ENCODE measurements at places on chromosomes 3 and 15.
A peak's percentile ranks its signal among the peaks of the same experiment; 100 is the strongest.

DNA sequence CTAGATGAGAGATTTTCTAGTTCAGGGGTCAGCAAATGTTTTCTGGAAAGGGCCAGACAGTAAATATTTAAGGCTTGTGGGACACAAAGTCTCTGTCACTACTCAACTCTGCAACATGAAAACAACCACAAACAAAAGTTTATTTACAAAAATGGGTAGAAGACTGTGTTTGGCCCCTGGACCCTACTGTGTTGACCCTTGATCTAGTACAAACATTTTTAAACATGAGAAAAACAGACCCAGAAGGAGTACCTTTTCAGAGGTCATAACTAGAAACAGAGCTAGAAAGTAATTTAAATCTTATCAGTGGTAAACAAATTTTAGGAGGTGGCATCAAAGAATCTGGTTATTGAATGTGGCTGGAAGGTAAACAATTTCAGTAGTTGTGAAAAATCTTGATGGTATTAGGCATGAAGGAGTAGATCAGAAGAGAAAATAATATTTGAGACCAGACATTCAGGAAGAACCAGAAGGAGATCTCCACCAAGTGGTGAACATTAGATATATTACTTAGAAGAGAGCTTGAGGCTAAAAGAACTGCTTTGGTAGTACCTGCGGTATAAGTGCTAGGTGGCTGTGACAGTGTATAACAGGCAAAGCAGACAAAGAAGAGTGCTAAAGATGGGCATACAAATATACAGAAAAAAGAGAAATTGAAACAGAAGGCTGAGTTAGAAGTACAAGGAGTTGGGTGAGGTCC lies 101.7 kb downstream of the NR1I2 start:
- DNase-seq = no peak

DNA sequence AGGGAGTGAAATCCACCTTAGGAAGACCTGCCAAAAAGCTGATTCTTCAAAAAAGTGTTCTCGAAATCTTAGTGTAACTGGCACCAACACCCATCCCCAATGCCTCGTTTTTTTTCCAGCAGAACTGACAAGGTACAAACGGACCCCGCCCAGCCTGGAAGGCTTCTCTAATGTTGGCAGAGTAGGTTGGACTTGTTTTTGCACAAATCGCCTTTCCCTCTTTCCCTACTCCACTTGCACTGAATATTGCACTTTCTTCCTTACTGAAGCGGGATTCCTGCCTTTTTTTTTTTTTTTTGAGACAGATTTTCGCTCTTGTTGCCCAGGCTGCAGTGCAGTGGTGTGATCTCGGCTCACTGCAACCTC lies 544 bp upstream of the TIMMDC1 start:
- DNase-seq = no peak

- no peak for DNase-seq
These were observed 33.5 kb downstream of the HMCES start for GRCh38 chr3:129312021-129312639.

GRCh38 chr3:153090973-153091372 lies 71.1 kb upstream of the RAP2B start:
- no peak for DNase-seq

DNA sequence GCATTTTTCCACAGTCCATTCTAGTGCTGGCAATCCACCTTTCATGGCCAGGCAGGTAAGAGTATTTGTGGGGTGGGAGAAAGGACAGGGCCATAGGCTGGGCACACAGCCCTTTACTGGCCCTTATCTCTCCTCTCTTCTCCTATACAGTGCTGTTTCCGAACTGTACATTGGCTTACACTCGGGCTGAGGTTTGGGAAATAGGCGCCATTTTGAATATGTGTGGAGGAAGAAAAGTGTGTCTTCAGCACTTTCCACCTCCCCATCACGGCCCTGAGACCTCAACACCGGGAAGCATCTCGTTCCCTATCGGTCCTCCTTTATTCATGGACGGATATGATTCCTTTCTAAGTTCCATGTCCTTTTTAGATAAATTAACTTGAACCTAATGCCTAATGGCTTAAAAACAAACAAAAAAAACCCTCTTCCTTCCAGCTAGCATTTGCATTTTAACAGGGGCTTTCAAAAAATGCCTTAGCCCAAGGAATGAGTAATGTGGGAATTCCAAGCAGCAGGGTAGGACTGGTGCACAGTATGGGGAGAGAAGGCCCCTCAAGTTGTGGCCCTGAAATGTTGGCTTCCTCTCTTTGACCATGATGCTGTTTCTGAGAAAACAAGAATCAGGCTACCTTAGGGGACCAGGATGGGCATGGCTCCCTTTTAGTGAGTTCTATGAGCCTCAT lies 24.5 kb downstream of the CD86 start:
- DNase-seq = no peak

DNA sequence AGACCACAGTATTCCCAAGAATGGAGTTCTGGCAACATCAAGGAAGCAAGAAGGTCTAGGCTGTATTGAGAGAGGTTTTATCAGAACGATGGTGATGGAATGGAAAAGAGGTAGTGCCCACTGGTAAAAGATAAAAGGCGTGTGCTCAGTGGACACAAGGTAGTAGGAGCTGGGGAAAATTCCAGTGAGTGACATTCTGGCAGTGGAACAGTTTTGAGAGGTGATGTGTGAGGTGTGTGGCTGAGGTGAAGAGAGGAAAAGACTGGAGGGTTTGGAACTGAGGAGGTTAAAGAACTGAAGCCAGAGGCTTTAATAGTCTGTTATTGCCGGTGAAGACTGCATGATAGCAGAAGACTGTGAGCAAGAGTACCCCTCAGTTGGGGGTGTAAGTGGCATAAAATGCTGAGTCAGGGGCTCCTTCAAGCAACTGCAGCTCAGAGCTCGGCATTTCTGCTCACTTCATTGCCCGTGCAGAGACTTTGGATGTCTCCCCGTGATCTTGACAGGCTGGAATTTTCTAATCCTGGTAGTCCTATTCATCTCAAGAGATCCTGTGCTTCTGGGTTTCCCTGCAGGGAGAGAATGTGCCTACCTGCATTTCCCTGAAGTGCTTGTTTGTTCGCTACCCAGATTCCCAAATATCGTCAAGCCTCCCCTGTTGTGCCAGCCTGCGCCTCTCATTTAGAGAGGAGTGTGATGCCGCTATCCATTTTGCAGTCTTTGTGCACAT lies 191.0 kb downstream of the SATB1 start:
- DNase-seq = no peak

DNA sequence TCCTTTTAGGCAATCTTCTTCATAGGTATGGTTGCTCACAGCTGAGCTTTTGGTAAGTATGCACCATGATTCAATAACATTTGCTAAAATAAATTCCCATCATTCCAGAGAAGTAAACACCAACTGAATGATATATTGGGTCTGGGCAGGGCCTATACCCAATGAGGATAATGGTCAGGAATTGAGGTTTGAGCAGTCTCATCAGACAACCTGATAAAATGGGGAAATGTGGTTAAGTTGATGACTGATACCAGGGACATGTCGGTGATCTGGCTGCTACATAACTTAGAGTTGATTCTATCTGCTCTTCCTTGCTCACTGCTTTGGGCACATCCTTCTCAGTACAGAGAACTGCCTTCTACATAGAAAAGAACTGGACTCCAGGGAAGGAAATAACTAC lies 92.9 kb downstream of the GPR156 start:
- no peak for DNase-seq

GRCh38 chr15:31160297-31160696 lies 58.8 kb upstream of the TRPM1 start:
- no peak for DNase-seq

DNA sequence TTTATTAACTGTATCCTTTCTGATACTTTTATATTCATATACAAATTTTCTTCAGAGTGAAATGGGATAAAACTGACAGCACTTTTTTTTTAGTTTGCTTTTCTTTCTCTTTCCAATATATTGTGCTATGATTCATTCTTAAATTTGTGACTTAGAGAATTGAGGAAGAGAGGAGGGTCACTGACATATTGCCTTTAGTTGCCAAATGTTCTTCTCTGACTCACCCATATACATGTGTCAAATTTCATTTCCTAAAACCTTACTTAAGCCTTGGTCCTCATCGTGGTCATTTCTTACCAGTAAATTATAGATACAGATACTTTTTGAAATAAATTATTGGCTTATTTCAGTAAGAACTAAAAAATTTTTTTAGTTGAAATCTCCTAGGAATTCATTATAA lies 53.9 kb downstream of the CLASP2 start:
- DNase-seq = no peak

GRCh38 chr15:40754883-40755811 lies at the start of gene RMDN3:
TSS of gene RMDN3 (minus strand) at chr15:40755254. CDS start at chr15:40754783, 471 bp downstream.
- peak; percentile 89 for DNase-seq

- DNase-seq = no peak
These were observed 15.8 kb upstream of the CYP11A1 start for GRCh38 chr15:74383286-74383685.

DNA sequence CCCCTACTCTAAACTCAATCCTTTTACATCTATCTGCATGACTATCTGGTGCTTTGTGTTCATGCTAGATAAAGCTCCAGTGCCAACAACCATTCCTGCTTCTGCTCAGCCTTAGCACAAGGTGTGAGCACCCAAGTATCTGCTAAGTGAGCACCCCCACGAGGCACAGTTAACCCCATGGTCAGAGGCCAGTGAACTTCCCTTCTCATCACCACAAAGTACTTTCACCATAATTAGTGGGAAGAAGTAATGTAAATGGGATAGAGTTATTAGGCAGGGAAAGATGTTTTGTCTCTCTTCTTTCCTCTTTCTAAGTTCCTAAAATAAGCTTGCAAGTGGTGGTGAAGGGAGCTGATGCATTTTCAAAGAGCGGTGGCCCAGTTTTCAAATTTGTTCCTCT lies 96.4 kb downstream of the ANO10 start:
- no peak for DNase-seq

DNA sequence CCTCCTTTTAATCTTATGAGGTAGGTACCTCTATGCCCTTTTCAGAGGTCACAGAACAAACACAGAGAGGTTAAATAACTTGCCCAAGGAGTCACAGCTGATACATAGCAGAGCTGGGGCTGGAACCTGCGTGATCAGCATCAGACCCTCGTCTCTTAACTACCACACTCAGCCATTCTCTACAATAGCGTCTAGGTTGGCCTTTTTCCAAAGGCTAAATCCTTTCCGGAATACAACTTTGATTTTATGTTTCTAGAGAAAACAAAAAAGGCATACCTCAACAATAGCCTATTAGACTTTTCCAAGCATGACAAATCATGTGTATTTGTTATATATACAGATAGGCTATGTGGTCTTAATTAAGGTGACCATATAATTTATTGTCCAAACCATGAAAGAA lies 187.2 kb downstream of the RORA start:
- no peak for DNase-seq

GRCh38 chr15:57376696-57377477 lies 582 bp downstream of the CGNL1 start:
- no peak for DNase-seq

DNA sequence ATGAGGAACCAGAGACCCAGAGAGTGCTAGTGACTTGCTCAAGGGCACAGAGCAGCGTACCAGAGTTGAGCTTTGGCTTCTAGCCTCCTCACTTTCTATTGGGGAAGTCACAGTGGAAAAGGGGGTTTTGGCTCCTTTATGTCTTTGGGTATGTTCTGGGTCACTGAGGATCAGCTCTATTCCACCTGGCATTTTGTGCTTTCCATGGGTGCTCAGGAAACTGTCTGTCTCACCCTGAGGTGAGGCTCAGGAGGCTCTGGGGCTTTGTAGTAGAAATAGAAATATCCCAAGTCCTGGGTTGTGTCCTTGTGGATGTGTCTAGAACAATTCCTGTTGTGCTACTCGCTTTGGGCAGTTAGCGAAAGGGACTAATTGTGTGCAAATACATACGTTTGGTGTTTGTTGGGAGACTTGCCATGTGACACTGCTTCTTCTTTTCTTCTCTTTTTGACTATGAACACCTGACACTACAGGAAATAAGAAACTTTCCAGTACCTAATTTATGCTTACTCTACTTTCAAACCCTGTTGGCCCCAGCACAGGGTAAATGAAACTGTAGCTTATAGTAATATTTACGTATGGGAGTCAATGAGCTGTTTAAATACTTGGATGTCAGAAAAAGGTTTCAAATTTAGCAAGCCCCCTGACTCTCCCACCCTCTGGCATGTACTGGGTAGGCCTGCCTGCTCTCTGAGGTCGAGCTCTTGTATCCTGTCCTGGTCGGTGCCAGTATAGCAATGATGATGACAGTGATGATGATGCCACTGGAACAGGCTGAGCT lies 35.6 kb downstream of the SMAD3 start:
- no peak for DNase-seq

GRCh38 chr3:188947401-188948280 lies 224.1 kb upstream of the TPRG1 start:
- no peak for DNase-seq

- no peak for DNase-seq
These were observed at the start of gene HRH1 for GRCh38 chr3:11154036-11154952. TSS of gene HRH1 (plus strand) at chr3:11154493. CDS start at chr3:11259038, 104,545 bp downstream.

GRCh38 chr3:159828542-159828943 lies 160.1 kb upstream of the IL12A start:
- no peak for DNase-seq

- peak; percentile 24 for DNase-seq
These were observed 3.0 kb downstream of the IDH2 start for GRCh38 chr15:90099072-90099867.

- DNase-seq = no peak
These were observed 37.9 kb upstream of the TSC22D2 start for GRCh38 chr3:150370122-150370602.

GRCh38 chr3:64140651-64141050 lies 84.6 kb downstream of the PRICKLE2 start:
- no peak for DNase-seq

DNA sequence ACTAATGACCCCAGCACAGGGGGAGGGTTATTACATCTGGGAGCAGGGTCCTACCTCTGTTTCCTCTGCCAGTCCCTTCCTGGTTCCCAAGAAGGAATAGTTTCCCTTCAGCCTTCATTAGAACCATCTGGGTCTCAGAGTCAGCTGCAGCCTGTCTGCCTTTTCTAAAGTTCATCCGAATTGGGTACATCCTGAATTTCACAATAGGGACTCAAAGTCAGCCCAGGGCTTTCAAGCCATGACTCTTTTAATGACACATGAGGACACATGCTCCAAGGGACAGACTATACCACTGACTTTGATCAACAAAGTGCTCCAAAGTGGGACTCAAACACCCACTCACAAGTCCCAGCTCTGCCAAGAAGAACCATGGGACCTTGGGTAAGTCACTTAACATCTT lies 12.7 kb upstream of the CRABP1 start:
- DNase-seq = no peak

DNA sequence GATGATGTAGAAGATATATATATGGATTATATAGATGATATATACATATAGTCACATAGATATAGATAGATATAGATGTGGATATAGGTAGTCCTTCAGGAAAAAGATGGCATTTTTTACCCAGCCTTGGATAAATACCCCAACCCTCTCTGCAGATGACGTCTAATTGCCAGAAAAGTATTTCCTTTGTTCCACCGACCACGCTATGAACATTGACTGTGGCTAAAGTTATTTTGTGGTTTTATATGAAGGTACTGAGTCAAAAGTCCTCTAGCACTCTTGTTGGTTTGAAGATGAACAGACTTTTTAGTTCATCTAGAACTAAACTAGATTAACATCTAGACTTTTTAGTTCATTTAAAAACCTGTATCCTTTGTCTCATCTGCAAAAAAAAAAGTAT lies 207.7 kb downstream of the PLOD2 start:
- no peak for DNase-seq
